Pulmonary artery endothelial cell (primary cell): ENCODE measurements at places on chromosomes 7 and 10. TPM values are rescaled to one million over a fixed set of nuclear protein-coding genes. Genes with fewer than 3 reads are reported as not detected.

The ANKRD22 gene
- total RNA-seq = not detected in 2 replicates

DNA sequence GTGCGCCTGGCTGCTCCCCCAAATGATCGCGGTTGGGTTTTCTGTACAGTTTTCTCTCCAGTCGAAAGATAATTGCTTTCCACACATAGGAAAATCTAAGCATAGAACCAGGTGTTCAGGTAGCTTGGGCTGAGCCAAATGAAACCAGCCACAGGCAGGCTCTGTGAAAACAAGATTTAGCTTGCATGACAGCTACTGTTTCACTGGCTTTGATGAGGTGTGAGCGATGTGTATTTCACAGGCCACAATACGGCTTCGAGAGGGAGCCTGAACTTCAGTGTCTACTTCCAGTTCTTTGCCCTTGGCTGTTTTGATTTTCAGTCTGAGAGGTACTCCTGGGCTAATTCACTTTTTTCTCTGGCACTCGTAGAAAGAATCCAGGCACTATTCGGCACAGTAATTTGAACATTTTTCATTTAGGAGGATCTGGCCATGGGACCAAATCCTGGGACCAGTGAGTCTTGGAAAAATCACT is 110.5 kb downstream of the JCAD start:
- peak; percentile 19 for DNase-seq

The PRTFDC1 gene
- total RNA-seq = 6.7 and 22.5 TPM in 2 replicates

GRCh38 chr10:63766745-63767137 is 245.5 kb downstream of the REEP3 start:
- DNase-seq = no peak

DNA sequence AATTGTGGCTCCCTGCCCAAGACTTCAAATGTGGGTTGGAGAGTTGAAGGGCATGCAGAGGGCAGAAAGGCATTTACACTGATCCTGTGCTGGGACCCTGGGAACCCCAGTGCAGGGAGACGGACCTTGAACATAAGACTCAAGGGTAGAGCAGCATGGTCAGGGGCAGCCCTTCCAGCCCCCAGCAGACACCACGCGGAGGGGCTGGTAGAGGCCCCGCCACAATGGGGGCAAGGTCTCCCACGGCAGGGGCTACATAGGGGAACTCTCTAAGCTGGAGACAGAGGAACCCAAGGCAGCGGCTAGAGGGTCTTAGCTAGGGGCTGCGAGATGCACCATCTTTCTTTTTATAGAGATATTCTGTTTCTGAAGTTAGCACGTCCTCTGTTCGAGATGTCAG is 45.2 kb upstream of the EBF3 start:
- DNase-seq = no peak

The GPR146 gene
- 17.4 and 29.8 TPM in 2 replicates for total RNA-seq
